CD4-positive, alpha-beta T cell treated with Interleukin-6 at 100 ng/mL for 8 hours (primary cell): ENCODE measurements at places on chromosomes 7 and 10.

- no peak for DNase-seq
These were observed 203.7 kb downstream of the TSPAN12 start for GRCh38 chr7:120654241-120654640.

- no peak for DNase-seq
These were observed 85.6 kb upstream of the CAPZA2 start for GRCh38 chr7:116776610-116777289.

DNA sequence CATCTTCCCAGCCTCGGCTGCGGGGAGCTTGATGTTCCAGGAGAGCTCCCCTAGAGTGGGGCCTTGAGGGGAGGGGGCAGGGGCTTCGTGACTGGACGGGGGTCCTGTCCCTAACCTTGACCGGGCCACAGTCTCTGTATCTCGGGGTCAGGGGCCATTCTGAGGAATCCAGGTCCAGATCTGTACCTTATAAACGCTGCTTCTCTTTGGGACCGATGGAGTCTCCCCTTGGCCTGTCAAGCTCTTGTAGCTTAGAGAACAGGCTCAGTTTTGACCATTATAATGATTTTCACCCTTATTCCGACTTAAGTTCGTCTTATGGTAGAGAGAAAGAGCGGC is 831 bp downstream of the ZKSCAN5 start:
- DNase-seq: no peak

- DNase-seq: no peak
These were observed 108.4 kb upstream of the SDK1 start for GRCh38 chr7:3192669-3193068.

GRCh38 chr7:105136221-105136620 is 122.2 kb downstream of the KMT2E start:
- DNase-seq: no peak

DNA sequence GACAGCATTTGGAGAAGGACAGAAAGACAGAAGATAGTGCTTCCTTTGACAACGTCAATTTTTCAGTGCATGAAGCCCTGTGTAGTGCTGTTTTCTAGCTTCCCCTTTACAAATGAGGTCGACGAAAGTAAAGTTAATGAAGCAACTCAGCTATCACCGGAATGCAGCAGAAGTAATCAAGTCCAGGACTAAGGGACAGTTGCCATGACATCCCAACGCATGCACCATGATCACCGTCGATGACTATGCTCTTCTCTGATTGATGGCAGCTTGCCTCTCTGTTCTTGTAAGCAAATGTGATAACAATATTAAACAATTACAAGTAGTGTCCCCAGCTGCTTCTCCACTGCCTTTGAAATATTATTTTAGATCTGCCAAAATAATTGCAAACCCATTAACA is 205.8 kb downstream of the FRMD4A start:
- DNase-seq: no peak

DNA sequence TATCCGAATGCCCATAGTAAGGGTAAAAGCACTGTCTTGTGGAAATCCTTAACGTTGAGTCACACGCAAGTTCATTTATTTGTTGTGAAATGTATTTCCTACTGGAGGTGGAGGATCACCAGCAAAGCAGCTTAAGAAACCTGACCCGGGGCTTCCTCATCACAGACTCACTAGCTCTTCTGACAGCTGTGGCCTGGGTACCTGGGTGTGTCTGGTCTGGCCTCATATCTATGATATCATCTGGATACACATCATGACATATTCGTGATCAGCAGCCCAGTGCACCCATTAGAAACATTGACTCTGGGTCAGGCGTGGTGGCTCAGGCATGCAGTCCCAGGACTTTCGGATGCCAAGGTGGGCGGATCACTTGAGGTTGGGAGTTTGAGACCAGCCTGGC is 8.8 kb downstream of the DRGX start:
- DNase-seq: no peak

- no peak for DNase-seq
These were observed 279.4 kb upstream of the IMMP2L start for GRCh38 chr7:111841596-111842205.

DNA sequence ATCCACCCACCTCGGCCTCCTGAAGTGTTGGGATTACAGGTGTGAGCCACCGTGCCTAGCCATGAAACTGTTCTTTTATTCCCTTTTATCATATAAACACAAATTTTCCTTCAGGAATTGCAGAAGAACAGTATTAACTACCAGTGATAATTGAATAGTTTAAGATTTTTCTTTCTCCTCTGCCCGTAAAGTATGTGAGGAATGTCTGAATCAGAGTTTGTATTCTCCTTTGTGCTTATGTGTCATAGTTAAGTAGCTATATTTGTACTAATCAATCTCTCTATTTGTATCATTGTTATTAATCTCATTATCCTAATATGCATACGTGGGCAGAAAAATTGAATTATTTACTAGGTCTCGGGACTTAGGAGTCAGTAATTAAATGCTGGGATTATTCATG is 83.6 kb downstream of the ZNF277 start:
- no peak for DNase-seq

- DNase-seq: no peak
These were observed 679.4 kb upstream of the C7orf33 start for GRCh38 chr7:147911201-147911601.

GRCh38 chr7:100219271-100219737 is 445 bp upstream of the PVRIG start:
- no peak for DNase-seq

DNA sequence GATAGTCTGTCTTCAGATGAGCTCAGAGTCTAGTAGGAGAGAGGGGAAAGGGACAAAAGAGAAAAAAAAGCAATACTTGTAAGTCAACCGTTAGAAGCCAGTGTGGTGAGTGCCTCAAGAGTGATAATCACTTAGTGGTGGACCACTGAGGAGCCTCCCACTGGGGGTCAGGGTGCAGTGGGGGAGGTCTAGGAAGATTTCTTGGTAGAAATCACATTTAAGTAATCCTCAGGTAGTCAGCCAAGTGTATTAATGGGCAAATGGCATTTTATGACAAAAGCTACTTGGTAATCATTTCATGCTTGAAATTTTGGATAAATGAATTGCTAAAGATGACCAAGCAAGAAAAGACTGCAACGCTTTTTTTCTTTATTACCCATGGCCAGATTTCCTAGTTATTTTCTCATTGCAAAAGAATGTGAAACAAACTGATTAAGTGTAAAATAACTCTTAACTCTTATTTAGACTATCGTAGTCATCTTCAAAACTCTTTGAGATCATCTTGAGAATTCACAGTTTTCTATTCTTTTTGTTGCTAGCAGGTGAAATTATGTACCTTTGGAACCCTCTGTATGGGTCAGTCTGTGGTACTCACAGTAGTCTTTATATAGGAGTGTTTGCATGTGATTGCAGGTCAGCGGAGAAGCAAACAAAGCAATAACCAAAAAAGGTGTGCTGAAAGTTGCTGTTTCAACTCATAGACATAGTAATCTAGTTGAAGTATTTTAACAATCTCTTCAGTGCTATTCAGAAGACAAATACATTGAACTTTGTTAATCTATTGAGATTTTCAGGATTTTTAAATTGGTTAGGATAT is 63.9 kb downstream of the PPP1R9A start:
- no peak for DNase-seq

- DNase-seq: no peak
These were observed 147.9 kb downstream of the IMMP2L start for GRCh38 chr7:111414374-111414773.

DNA sequence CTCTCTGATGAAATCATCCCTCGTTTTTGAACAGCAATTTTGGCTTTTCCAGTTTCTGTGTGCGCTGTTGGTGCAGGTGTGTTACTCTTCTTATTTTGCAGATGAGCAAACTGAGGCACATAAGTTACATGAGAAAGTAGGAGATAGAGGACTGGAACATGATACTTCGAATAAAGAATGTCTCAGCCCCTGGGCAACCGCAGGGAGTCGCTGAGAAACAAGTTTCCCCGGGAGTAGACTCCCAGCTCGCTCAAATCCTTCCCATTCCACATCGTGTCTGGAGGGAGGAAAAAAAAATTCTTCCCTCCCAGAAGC is 18.0 kb downstream of the MXI1 start:
- no peak for DNase-seq

GRCh38 chr10:49817845-49818244 is 55.7 kb upstream of the OGDHL start:
- DNase-seq: no peak

- no peak for DNase-seq
These were observed 68.4 kb upstream of the ZNF716 start for GRCh38 chr7:57381581-57381980.

DNA sequence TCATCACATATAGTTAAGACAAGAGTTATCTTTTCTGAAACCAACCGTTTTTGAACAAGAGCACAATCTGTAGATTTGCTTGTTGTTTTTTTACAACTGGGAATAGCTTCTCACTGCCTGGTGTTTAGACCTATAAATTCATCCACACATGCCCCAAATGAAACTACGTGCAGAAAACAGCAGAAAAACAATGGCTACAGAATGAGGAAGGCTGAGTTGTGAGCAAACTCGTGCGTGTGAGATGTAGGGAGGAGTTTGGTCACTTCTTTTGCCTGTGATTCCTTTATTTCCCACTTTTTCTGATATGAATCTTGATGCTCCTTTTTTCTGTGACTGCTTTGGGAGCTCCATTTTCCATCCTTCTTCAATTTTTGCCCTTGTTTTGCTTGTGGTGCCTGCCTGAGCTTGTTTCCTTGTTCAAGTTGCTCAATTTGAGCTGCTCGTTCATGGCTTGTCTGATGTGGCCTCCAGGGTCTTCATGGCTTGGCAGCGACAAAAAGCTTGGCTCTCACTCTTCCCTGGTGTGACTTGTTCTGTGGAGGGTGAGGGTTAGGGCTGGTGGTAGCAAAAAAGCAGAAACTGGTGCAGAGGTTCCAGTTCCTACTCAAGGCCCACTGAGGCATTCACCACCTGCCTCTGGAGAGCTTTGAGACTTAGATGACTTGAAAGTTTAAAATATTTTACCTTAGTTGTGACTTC is 76.9 kb downstream of the ZNF365 start:
- no peak for DNase-seq

- DNase-seq: no peak
These were observed 8.6 kb downstream of the CHST12 start for GRCh38 chr7:2411815-2412586.

GRCh38 chr10:133324857-133325260 is 11.8 kb downstream of the CALY start:
- DNase-seq: no peak

DNA sequence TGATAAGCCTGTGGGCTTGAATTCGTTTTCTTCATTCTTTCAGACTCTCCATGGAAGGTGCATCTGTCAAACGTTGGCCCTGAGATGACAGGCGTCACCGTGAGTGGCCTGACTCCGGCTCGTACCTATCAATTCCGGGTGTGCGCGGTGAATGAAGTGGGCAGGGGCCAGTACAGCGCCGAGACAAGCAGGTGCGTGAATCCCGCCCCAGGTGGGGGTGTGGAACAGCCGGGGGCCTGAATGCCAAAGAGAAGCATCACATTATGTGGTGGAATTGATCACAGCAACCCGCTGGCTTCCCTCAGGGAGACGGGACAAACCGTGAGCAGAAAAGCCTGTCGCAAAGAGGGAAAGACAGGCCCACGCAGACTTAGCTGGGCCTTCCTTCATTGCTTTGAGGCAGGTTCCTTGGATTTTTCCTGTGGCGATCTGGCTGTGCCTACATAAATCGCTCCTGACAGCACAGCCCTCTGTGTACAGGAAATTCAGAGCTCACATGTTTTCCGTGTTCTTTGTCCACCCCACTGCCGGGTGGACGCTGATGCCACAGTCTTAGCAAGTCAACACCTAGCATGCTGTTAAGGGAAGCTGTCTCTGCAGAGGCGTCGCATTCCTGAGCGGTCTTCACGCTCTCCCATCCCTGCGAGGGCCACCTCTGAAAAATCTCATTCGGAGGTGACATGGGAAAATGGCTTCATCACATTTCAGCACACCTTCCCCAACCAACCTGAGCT is 671.0 kb upstream of the FOXK1 start:
- DNase-seq: no peak

DNA sequence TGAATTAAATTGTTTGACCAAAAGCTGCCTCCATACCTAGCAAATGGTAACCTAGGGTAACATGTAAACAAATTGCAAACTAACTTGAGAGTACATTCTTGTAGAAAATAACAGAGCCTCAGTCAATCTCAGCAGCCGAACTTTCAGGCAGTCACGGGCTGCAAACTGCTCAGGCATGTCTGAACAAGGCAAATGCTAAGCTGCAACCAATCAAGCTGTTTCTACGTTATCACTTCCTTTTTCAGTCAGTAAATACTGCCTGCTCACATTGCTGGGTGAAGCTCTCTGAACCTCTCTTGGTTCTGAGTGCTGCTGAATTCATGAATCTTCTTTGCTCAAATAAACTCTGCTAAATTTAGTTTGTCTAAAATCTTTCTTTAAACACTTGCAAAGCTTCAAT is 1212.4 kb downstream of the SORCS1 start:
- DNase-seq: no peak

DNA sequence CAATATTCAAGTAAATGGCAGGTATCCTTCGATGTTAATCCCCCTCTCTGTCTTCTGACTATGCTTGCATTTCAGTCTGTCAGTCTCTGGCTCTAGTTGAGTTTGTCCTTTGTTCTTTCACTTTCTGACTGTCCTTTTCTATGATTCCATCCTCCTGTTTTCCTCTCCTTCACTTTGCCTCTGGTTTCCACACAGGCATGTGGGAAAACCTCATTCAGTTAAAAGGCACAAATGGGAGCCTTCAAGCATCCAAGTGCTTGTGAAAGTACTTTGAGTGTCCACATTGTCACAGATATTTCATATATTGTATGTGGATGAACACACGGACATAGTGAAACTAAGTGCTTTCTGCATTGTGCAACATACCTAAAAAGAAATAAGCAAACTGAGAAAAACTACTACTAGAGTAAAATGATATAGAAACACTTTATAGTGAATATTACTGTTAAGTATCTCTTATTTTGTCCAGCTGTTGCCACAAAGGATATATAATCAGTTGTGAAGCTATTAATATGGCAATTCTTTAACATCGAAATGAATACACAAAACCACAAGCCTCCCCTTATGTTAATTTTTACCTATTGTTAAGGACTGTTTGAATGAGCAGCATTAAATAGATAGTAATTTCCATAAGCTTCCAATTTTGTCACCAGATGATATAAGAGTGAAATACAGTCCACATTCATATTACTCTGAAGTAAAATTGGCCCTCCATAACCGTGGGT is 71.7 kb downstream of the NRBF2 start:
- no peak for DNase-seq

DNA sequence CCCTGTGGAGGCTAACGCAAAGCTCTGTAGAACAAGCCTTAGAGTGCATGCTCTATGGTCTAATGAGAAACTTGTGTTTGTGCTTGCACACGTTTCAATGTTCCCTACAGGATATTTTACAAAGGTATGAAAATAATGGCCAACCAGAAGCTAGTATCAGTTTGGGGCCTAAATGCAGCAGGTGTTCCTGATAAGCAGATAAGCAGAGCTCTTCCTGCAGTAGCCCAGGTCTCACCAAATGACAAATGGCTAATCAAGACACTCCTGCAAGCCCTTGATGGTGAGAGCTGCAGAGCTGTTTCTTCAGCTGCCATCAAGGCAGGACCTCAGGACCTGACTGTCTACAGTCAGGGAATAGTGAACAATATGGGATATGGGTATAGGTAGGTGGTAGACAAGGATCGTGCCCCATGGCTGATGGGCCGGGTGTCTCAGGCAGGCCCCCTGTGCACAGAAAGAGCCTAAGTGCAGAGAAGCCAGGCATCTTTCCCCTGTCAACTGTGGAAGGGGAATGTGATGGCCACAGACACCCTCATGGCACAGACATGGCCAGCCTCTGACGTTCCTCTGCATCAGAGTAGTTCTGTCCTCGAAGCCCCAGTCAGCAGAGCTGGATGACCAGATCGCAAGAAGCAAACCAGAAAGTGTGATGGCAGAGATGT is 23.2 kb upstream of the RASSF4 start:
- no peak for DNase-seq
